ENCODE measurements at places on chromosomes 12 and 14.

- DNase-seq, result no peak
Observed at GRCh38 chr14:75430116-75430515, 2.3 kb downstream of the JDP2 start.

DNA sequence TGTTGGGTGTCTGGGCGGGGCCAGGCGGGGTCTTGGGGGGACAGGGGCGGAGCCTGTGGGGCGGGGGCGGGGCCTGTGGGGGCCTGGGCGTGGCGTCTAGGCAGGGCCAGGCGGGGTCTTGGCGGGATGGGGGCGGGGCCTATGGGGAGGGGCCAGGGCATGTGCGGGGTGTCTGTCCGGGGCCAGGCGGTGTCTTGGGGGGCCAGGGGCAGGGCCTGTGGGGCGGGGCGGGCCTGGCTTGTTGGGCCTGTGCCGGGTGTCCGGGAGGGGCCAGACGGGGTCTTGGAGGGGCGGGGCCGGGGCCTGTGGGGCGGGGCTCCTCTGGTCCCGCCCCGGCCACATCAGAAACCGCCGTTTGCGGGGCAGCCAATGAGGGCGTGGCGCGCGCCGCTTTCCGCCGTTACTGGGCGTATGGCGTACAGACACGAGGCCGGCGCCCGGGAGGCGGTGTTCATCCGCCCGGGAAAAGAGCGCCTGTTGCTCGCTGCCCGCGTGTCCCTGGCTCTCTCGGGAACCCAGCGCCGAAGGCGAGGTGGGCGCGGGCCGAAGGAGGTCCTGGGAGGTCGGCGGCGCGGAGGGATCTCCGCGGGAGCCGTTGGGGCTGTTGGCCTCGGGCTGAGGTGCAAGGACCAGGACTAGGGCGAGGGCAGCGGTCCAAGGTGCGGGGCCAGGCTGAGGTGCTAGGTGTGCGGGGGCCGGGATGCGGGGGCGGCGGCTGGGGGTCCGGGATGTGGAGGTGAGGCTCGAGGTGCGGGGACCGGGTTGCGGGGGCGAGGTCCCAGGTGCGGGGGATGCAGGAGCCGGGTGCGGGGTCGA is at the start of gene PIWIL1:
Gene PIWIL1 (plus strand): TSS at position 400 of the 816 bp plus-strand sequence. CDS start 4,705 bp downstream, outside the sequence.
- no peak for DNase-seq

DNA sequence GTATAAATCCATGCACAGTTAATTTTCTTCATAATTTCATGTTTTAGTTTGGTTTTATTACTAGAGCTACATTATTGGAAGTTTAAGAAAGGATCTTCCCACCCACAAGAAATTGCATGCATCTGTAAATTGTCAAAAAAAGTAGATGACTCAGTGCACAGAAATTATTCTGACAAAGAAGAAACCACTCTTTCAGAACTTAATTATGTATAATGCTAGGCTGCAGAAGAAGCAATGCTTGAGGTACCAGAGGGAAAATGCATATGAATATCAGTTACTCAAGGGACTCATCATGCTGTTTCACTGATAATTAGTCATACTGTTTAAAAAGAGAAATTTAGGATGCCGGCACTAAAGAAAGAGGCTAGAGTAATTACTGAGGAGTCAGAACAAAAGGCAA is 147.0 kb downstream of the SLC16A7 start:
- no peak for DNase-seq

GRCh38 chr14:91119556-91120311 is 5.9 kb downstream of the DGLUCY start:
- no peak for DNase-seq

- no peak for DNase-seq
Observed at GRCh38 chr14:62301080-62301479, 538.9 kb downstream of the SNAPC1 start.

GRCh38 chr12:39443929-39444209 is 949 bp upstream of the KIF21A start:
- no peak for DNase-seq

DNA sequence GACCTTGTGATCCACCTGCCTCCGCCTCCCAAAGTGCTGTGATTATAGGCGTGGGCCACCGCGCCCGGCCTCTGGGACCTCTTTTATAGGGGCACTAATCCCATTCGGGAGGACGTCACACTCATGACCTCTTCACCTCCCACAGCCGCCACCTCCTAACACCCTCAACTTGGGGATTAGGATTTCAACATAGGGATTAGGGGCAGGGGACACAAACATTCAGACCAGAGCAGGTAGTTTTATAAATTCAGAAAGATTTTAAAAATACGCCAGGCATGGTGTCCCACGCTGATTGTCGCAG is 49.4 kb downstream of the TPCN1 start:
- DNase-seq, result no peak

GRCh38 chr12:9587987-9588600 is 19.6 kb downstream of the KLRB1 start:
- no peak for DNase-seq

GRCh38 chr14:67820428-67820971 is 921 bp downstream of the RAD51B start:
- no peak for DNase-seq

All from AG04450 (cell line).